Activated CD8-positive, alpha-beta memory T cell treated with anti-CD3 and anti-CD28 coated beads for 4 hours (primary cell): ENCODE measurements at places on chromosomes 11 and 22.

DNA sequence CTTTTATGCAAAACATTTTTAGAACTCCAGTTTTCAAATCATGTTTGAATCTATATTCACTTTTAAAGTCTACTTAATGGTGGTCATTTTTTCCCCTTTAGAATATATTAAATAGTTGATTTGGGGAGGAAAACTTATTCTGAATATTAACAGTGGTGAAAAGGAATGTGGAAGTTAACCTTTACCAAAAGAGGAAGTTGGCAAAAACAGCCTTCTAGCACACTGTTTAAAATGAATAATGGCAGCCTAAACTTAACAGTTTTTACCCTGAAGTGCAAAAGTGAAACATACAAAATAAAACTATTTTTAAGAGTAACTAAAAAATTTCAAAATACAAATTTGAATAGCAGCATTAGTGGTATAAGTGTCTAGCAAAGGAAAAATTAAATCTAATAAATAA lies 86.4 kb downstream of the GRK3 start:
- DNase-seq: no peak

DNA sequence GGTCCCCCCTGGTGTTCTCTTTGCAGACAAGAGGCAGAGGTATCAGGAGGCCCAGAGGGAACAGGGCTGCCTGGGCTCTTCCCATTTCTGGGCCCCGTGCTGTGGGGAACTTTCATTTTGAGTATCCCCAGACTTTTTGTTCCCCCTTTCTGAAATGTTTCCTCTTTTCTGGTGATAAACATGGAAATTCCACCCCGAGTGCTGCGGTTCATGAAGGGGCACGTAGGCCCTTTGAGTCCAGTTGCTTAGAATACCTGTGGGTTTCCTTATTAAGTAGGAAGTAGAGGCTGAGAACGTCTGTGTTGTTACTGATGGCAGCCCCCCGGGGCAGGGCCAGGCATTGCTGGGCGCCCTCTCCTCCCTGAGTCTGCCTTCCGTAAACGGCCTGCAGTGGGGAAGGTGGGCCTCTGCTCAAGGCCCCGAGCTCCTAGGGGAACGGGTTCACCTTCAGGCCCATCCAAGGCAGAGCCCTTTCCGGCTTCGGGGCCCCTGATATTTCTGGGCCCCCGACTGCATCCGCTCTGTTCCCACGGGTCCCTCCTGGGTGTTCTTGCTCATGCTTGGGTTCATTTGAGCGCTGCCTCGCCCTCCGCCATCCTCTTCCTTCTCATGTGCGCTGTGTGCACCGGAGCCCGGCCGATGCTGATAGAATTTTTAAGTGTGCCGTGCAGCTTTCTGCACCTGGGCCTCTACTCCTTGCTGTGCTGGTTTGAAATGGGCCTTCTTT lies 12.0 kb downstream of the TBC1D22A start:
- DNase-seq: no peak

DNA sequence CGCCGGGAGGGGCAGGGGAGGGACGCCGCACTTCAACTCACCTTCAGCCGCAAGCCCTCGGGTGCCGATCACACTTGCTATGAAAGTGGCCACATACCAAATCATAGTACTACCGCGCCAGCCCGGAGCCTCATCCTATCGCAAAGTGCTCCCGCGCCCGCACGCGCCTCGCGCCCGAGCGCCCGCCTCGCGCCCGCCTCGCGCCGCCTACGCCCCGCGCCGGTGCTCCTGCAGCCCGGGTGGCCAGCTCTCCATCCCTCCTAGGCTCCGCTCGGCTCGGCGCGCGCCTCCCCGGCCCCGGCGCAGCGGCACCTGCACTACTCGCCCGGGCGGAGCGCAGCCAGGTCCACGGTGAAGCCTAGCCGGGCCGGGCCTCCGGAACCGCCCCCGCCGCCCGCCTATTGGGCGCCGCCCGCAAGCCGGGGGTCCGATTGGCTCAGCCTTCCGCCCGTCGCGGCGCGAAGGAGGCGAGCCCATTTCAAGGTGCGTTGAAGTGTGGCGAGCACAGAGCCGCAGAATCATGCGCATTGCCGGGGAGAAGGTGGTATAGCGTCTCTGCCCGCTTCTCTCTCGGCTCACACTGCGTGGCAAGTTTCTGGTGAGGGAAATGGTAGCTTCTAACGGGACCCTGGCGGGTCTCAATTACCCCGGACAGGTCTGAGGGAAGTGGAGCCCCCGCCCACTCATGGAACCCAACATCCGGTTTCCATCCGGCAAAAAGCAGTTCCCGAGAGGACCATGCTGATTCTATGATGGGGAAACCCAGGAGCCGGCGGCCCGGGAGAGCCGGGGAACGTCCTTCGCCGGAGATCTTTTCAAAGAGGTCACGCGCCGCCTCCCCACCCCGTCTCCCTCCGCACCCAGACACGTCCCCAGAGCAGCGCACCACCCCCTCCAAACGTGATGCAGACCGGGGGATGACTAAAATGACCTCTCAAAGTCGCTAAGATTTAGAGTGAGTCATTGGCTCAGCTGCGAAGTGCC lies at the start of gene IGSF9B:
IGSF9B (minus strand) TSS at position 319 of the 984 bp plus-strand sequence; CDS start at position 105, 214 bp downstream.
- peak; percentile 76 for DNase-seq

GRCh38 chr11:60183591-60184205 lies 815 bp upstream of the MS4A6A start:
- DNase-seq: no peak

GRCh38 chr11:18264677-18265555 lies 1.1 kb upstream of the SAA1 start:
- no peak for DNase-seq

DNA sequence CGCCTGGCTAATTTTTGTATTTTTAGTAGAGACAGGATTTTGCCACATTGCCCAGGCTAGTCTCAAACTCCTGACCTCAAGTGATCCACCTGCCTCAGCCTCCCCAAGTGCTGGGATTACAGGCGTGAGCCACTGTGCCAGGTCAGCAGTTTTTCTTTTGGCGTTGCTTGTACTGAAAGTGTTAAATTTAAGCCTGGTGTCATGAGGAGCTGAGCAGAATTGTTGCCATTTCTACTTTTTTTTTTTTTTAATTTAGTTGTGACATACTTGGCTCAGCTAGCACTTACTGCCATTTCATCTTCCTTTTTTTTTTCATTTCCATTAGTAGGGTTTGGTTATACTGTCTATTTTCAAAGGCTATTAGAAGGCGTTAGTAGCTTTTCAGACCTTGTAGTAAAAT lies 10.7 kb downstream of the TAB1 start:
- no peak for DNase-seq

DNA sequence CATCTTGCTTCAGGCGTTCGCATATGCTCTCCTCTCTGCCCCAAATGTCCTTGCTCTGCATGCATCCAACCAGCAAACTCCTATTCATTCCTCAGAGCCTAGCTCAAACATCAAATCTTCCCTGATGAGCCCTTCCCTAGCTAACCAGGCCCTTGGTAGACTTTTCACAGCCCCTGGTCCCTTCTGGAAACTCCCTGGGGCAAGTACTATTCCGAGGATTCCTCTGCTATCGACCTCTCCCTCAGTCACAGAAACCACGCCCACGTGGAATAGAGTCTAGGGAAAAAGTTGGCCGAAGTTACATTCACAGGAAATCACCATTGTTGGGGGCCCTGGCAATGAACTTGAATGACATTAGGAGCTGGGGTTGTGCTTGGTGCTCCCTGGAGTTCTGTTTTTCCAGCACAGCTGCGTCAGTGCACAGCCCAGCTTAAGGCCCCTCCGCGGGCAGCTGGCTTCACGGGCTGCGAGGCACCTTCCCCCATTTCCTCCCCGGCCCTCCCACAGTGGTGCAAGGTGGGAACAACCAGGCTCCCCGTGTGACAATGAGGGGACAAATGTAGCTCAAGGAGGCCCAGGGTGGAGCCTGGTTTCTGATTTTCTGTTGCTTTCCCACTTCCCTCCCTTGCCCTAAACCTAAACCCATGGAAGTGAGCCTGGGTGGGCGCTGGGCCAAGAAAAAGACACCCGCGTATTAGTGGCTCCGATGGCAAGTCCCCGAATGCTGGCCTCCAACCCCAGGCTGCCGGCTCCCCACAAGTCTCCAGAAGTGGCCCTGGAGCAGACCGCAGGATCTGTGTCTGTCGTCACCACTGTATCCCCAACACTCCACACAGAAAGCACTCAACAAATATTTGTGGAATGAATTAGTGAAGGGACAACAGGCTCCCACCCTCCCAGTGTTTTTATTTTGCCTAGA lies 4.3 kb upstream of the ATP5MGL start:
- DNase-seq: no peak

GRCh38 chr22:25383278-25383820 lies 163.9 kb downstream of the CRYBB2 start:
- no peak for DNase-seq

DNA sequence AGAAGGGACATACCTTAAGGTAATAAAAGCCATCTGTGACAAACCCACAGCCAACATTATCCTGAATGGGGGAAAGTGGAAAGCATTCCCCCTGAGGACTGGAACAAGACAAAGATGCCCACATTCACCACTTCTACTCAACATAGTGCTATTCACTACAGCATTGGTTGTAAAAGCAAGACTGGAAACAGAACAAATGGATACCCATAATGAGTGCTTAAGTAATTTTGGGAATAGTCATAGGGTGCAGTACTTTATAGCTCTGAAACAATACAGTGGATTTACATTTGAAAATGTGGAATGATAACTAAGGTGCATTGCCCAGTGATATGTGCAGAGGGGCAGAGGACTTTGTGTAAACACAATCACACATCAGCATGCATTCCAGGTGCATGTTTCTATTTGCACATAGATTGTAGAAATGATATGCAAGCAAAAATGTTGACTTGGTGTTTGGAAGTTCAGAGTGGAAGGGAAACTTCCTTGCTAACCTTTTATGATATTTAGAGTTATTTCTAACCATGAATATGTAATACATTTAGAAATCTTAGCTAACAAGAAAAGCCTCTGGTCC lies 112.3 kb downstream of the IGLL1 start:
- DNase-seq: no peak

DNA sequence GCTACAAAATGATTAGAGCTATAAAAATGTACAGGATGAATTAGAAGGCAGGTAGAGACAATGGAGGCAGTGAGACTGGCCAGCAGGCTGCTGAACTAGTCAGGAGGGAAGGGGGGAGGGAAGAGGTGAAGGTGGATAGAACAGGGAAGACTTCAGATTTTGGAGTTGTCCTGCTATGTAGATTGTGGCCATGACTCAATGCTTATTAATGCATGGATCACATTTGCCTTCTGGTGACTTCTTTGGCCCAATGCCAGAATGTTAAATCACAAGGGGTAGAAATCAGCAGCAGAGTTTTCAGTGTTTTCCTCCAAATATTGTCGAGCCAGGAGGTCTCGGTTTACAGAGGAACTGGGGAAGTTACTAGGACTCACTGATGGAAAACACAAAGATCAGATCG lies 346.6 kb downstream of the AASDHPPT start:
- no peak for DNase-seq

GRCh38 chr22:29106839-29107238 lies 34.0 kb downstream of the KREMEN1 start:
- DNase-seq: no peak

DNA sequence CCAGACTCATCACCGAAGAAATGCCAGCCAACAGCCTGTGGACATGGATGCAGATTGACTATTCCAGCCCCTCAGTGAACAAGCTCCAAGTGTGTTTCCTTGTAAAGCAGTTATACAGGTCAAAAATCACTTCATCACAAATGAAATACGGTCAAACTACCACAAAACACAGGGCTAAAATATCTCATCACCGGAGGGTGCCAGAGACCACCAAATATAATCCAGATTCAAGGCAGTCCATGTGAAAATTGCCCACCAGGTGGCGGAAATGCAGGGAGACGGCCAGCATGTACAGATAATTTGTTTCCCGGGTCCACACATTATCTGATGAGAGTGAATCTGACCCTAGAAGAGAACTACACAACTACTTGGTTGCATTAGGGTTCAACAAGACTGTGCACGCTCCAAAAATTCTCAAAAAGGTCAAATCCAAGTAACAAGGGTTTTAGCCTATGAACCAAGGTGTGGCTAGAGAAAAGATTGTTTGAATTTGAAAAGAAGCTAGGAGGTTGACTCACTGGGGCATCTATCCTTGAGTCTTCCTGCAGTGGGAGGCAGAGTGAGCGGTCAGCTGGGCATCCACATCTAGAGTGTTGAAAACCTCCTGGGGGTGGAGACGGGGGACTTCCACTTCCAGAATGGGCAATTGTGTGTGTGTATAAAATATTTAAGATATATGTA lies 71.7 kb downstream of the IGLL5 start:
- DNase-seq: peak; percentile 54

GRCh38 chr11:118938491-118939403 lies 13.0 kb upstream of the BCL9L start:
- DNase-seq: no peak

- no peak for DNase-seq
These were observed 80.7 kb upstream of the NAV2 start for GRCh38 chr11:19631712-19632498.

DNA sequence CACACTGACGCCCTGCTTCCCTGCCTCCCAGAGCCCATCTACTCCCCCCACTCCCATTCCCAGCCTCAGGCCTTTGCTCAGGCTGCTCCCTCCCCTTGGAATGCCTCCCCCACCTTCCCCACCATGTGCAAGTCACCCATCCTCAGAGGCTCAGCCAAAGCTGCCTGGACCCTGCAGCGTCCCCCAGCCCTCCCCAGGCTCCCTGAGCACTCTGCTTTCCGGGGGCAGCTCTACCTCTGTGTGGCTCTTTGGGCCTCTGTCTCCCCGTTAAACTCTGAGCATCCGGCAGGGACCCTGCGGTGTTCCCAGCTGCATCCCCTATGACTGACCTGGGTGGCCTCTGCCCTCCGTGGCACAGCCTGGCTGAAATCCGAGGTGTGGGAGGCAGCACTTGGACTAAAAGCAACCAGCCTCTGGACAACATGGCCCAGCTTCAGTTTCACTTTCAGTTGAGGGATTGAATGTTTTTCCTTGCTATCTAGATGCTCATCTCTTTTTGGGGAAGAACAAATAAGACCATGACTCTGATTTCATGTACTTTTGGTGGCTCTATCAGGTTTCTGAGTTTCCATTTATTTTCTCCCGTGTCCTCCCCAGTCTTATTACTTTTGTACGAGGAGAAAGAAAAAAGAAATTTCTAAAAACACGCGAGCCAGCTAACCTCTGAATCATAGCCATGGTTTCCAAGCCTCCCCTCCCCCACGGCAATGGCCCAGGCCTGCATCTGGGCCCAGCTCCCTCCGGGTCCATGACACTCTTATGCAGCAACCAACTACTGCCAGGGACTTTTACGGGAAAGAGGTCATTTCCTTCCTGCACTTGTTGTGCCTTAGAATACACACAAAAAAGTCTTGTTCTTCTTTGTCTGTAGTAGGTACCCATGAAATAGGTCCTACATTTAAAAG lies 3.8 kb downstream of the APOL3 start:
- DNase-seq: peak; percentile 51

DNA sequence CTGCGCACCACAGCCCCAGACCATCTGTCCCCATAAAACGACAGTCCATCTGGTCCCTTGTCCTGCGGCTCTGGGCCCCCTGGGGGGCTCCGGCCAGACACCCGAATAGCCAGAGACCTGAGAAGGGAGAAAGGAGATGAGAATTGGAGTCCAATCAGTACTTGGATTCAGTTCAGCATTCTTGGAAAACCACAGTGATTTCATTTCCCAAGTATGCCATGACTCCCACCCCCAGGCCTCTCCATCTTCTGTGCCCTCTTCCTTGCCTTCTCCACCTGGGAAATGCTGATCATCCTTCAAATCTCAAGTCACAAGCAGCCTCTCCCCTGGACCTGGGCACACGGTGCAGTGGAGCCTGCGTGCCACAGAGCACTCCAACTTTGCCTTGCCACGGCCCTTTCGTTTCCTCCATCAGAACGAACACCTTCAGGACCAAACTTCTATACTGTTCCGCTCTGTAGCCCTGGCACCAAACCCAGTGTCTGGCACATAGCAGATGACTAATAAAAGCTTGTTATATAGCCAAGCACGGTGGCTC lies 10.9 kb upstream of the MFNG start:
- no peak for DNase-seq

- DNase-seq: no peak
These were observed 16.9 kb upstream of the CLMP start for GRCh38 chr11:123211981-123212380.

GRCh38 chr11:69599502-69599901 lies 41.5 kb upstream of the CCND1 start:
- DNase-seq: no peak
